ENCODE measurements at places on chromosomes 11 and 22. TPM values are rescaled to one million over a fixed set of nuclear protein-coding genes. Genes with fewer than 3 reads are reported as not detected.

- peak; percentile 67 for DNase-seq
Measured at GRCh38 chr22:36334081-36334820, 53.5 kb downstream of the MYH9 start.

- DNase-seq = no peak
Measured at GRCh38 chr11:120295099-120295498, 30.0 kb upstream of the TLCD5 start.

DNA sequence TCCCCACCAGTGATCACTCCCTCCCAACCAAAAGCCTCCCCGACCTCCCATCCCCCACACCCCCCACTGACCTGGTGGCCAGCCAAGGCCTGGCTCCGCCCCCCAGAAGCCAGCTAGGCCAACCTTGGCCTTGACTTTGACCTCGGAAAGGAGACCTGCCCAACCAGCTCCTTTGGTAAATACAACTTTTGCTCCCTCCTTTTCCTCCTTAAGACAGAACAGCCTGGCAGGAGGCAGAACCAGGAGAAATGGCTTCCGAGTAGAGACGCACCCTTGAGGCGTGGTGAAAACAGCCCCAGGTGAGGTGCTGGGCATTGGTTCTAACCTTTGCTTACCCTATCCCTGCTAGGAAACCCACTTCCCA lies 27.0 kb downstream of the PLEKHA7 start:
- DNase-seq = no peak

- no peak for DNase-seq
Measured at GRCh38 chr22:31652088-31652487, 9.9 kb downstream of the PISD start.

The TMEM80 gene
- 15.0 TPM for total RNA-seq

The SLC25A45 gene
- total RNA-seq = 8.4 TPM

The KLHDC7B gene
- total RNA-seq = not detected

DNA sequence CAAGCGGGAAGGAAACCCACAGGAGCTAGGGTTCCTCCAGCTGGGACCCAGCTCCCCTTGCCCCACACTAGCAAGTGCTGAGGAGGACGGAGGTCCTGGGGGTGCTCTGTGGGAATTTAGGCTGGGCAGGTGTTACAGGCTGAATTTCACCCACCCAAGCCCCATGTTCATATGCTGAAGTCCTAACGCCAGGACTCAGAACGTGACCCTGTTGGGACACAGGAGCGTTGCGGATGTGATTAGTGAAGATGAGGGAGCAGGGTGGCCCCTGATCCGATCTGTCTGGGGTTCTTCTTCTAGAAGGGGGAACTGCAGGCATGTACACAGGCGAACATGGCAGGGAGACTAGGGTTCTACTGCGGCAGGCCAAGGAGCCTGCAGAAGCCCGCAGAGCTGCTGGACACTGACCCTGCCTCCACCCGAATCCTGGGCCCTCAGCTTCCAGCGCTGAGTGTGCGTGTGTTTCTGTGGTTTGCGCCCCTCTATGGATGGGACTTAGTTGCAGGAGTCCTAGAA lies 103.4 kb upstream of the FGF3 start:
- DNase-seq = no peak

DNA sequence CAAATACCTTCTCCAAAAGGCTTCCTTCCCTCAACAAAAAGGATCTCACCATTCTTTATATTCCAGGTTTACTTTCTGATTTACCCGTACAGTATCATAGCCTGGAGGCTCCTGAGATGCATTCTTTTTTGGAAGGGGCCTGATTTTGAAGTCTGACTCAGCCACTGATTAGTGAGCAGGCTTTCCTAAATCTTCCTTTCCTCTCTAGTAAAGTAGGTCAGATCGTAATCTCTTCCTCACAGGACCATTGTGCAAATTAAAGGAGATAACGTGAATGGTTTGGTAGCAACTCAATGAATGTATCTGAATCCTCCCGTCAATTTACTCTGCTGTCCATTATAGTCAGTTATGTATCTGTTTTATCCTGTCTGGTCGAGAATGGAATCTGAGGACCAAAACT lies 227.7 kb upstream of the ANO5 start:
- DNase-seq = no peak

DNA sequence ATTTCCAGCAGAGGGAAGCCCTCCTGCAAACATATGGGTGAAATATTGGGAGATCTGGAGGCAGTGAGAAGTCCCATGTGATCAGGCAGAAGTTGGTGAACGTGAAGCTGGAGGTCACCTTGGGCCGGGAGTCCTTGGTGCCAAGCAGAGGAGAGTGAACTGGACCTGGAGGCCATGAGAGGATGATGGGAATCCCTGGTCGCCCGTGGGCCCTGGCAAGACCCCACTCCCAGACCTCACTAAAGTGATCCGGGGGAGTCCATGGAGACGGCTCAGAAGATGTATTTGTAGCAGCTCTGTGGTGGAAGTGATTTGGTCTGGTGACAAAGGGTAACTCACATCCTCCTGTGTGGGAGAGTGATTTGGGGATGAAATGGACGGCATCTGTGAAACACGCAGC lies 71.0 kb downstream of the ARHGAP8 start:
- no peak for DNase-seq

- no peak for DNase-seq
Measured at GRCh38 chr22:45657701-45658100, 13.9 kb upstream of the ATXN10 start.

The CALCB gene
- 1.3 TPM for total RNA-seq

DNA sequence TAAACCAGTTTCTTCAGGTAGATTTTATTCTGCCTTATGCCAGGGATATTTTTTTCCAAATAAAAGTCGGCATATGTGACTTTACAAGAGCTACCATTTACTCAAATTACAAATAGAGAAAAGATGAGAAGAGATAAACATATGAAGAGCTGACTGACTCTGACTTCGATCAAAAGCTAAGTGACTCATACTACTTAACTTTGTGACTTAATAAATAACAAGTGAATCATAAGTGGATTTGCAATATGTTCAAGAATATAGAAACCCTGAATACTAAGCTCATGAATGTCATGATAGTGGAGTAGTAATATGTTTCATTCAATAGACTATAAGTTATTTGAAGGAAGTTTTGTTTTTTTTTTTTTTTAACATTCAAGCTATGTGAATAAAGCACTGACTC lies 130.5 kb upstream of the ANO3 start:
- DNase-seq = no peak

The MFNG gene
- 25.6 TPM for total RNA-seq

The CSF2RB gene
- 1.7 TPM for total RNA-seq

GRCh38 chr11:128804481-128804880 lies 62.6 kb downstream of the KCNJ1 start:
- DNase-seq = no peak

DNA sequence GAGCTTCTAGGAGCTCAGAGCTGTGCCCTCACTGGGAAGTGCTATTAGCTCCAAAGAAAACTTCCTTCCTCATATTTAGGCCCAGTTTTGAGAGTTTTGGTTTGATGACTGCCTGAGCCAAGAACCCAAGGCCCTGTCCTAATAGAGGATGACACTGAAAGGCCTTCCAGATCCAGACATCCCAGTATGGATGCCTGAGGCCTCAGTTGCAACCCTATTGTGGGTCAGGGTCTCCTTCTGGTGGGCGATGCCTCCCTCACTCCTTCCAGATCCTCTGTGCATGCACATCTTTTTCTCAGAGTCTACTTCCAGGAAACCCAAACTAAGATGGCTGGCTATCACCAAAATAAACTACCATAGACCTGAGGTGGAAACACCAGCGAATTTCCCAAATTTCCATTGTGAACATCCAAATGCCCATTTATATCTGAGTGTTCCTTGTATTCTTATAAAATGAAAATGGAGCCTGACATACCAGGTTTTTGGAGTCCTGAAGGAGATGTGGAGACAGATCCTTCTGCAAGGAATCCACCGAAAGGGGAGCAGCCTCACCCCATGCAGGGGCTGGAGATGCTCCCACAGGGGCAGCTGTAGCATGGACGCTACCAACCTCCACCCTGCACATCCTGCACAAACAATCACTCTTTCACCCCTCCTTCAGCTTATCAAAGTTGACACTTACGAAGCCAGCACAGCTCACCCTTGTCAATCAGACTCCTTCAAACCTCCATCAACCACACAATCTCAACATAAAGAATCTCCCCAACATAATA lies 61.1 kb downstream of the GGTLC2 start:
- DNase-seq = no peak

DNA sequence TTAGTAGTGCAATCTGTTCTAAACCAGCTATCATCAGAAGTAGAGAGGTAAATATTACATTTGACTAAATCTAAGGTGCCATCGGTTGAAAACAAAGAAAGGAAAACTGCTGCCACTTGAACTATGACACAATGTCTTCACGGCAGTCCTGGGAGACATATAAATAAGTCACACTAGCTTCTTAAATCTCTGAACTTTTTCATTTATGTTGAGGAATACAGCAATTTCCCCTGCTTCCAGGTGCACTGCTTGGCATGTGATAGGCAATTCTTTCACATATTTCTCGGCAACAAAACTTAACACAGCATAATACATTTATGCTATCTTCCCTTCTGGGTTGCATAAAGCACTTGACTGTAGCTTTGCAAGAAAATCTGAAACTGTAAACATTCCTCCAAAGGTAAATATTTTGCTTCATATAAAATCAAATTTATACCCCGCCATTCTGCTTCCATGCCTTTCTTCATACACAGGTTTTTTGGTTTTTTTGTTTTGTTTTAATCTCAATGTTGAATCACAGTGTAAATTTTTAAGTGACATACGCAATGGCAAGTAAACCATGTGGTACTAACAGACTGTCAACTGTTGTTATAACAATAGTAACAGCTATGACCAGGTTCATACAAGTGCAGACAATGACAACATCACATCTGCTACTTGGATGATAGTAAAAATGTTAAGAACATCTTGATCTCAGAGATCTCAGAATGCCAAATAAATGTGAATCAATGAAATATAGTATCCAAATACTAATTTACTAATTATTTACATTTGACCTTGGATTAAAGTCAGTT lies 18.2 kb downstream of the USP28 start:
- no peak for DNase-seq

The OAF gene
- 10.3 TPM for total RNA-seq

DNA sequence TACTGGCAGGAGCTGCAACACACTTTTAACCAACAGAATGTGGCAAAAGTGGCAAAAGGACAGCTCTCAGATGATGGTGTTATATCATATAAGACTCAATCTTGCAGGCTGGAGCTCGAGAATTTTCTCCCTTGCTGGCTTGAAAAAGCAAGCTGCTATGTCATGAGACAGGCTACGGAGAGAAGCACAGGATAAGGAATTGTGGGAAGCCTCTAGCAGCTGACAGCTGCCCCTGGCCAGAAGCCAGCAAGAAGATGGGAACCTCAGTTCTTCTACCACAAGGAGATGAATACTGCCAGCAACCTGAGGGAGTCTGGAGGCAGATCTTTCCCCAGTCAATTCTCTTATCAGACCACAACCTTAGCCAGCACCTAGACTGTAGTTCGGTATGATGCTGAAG lies 24.6 kb downstream of the FXYD6 start:
- DNase-seq = no peak

The AHNAK gene
- total RNA-seq = 861 TPM

DNA sequence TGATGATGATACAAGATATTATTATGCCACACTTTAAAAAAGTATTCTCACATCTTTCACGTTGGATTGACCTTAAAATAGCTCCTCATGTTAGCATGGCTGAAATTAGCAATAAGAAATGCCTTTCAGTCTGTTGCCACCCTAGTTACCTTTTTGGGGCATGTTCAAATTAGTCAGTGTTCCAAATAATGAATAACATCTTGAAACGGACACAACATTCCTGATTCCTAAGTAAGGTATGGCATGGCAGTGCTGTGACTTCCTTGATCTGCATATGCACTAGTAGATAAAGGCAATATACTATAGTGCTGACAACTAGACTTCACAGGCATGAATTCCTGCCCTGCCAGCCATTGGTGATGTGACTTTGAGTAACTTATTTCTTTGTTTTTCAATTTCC lies 914.5 kb downstream of the METTL15 start:
- DNase-seq = no peak
